ENCODE measurements at places on chromosomes 3 and 15. TPM values are rescaled to one million over a fixed set of nuclear protein-coding genes. Genes with fewer than 3 reads are reported as not detected.

Gene IL16
- 1.6 TPM for total RNA-seq

Gene KLHL18
- 34.8 TPM for total RNA-seq

Gene SCAANT1
- total RNA-seq: 5.6 TPM

Gene CHRFAM7A
- total RNA-seq: 2.3 TPM

Gene PRSS50
- not detected for total RNA-seq

Gene TM4SF18
- total RNA-seq: 5.0 TPM

Gene OIP5
- total RNA-seq: 19.5 TPM

Gene RLBP1
- total RNA-seq: 3.7 TPM

Gene FOXB1
- not detected for total RNA-seq

Gene SEMA3G
- total RNA-seq: 1.2 TPM

Gene ABTB1
- total RNA-seq: 4.5 TPM

Gene MYH15
- total RNA-seq: 2.0 TPM

Gene FMN1
- 23.9 TPM for total RNA-seq

Gene PTX3
- 20.6 TPM for total RNA-seq

Gene DET1
- total RNA-seq: 8.0 TPM

Gene NPAP1
- under 0.01 TPM for total RNA-seq

Gene LSAMP
- total RNA-seq: 2.4 TPM

Gene SMCO1
- total RNA-seq: not detected

Gene PPP2R3A
- total RNA-seq: 14.6 TPM

Gene PLA2G4D
- not detected for total RNA-seq

Gene ATG3
- 109 TPM for total RNA-seq

Gene LRRC31
- total RNA-seq: not detected

Gene ARGFX
- not detected for total RNA-seq

Gene BNC1
- 3.1 TPM for total RNA-seq

Gene TRNT1
- 69.0 TPM for total RNA-seq

Gene SH2D7
- total RNA-seq: not detected

Gene THRB
- total RNA-seq: 9.2 TPM

Gene ITIH1
- not detected for total RNA-seq

Gene ROPN1
- 3.0 TPM for total RNA-seq

Gene MBD4
- 16.3 TPM for total RNA-seq

Gene ZNF662
- total RNA-seq: not detected

Gene SERPINI2
- not detected for total RNA-seq

Gene GCSAM
- total RNA-seq: not detected

Gene ZNF80
- not detected for total RNA-seq

Gene GUCA1C
- total RNA-seq: not detected

Gene SATB1
- 15.2 TPM for total RNA-seq

Gene PRR20G
- total RNA-seq: not detected

Gene TMEM207
- total RNA-seq: not detected
